ENCODE measurements at places on chromosomes 1 and 21. TPM values are rescaled to one million over a fixed set of nuclear protein-coding genes. Genes with fewer than 3 reads are reported as not detected.

DNA sequence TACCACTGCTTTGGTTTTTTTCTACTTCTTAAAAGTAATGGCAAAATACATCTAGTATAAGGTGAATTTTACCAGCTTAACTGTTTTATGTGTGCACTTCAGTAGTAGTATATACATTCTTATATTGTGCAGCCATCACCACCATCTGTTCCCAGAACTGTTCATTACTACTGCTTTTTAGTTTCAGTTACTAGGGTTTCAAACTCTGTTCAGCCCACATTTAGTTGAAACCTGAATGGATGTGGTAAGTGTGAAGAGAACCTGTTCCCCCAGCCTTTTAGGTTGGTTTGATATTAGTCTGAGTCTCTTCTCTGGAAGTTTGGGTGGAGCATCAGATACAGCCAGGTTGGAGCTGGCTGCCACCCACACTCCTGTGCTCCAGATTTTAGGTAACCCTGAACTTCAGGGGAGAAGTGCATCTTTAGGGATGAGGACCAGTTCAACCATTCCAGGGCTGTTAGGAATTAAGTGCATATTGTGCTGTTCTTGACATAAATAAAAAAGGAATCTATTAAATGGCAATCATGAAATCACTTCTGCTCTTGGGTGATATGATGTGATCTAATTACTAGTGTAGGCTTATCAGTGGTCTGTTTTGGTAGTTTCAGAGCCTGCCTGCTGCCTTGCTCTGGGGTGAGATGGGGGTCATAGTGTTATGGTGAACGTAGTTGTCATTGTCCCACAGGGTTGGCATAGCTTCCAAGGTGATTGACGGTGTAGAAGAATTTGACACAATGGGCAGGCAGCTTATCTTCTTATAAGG is 32.1 kb downstream of the URB2 start:
- DNase-seq, result no peak

DNA sequence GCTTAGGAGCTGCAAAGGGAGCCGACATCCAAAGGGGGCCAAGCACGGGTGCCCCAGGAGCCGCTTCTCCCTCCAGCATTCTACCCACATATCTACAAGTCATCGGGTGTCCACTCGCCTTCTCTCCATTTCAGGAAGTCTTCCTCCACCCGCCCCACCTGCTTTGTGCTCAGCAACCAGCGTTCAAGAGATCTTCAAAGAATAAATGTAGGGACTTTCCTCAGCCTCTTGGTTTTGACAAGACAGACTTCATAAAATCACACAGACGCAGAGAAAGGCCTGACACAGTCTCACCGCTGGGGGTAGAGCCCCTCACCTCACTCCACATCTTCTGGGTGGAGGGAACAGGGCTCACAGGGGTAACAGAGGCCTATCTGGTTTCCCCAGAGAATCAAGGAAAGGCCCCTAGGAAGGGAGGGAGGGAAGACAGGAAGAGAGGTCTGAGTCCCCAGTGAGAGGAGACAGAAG is 49.5 kb downstream of the SSBP3 start:
- no peak for DNase-seq

- no peak for DNase-seq
These were observed 5.9 kb downstream of the NFYC start for GRCh38 chr1:40697436-40697835.

DNA sequence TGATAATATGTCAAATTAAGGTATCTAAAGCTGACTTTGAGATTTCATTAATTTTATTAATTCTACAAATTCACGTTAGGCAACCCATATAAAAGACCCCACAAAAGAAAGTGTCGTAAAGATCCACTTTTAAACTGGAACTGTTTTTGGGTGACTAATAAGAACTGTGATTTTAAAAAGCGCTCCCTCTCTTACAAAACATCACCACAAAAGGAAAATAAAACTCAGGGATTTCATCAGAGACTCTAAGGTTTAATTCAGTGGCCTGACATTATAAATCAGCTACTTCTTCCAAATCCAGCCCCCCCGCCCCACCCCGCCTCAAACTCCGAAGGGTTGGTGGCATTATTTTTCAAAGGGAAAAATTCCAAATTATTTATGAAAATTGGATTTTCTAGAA is 2.7 kb downstream of the COL24A1 start:
- peak; percentile 36 for DNase-seq

GRCh38 chr1:230509281-230509977 is 83.3 kb upstream of the PGBD5 start:
- DNase-seq, result peak; percentile 92

DNA sequence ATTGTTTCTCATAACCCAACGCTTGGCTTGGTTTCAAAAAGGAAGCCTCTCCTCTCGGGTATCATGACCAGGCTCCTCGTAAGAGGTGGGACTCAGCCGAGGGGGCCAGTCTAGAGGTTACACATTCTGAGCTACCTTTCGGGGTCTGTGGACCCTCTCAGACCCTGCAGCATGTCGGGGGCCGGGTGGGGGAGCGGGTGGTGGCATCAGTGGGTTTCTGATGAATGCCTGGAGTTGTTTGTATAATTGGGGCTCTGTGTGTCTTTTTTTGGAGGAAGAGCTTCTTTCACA is 229.3 kb downstream of the CAMTA1 start:
- no peak for DNase-seq

DNA sequence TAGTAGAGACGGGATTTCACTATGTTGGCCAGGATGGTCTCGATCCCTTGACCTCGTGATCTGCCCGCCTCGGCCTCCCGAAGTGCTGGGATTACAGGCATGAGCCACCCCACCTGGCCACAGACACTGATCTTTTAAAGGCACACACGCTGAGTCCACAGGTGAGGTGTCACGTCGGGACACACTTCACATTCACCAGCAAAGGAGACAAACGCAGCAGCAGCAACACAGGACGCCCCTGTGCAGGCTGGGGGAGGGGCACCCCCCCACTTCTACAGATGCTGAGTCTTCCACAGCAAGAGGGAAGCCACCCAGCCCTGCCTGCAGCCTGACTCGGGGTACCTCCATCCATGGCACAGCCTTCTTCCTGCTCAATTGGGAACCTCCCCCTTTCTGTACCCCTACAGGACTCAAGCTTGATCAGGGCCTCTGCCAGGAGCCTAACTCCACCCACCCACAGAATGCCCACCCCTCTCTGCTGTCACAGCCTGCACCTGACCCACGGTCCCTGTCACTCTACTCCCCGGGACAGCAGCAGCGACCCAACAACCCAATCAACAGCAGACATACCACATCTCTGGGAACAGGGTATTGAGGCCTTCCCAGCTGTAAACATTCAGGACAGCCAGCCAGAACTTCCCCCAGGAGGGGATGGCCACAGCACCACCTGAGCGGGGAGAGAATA is 9.5 kb downstream of the LSS start:
- no peak for DNase-seq

DNA sequence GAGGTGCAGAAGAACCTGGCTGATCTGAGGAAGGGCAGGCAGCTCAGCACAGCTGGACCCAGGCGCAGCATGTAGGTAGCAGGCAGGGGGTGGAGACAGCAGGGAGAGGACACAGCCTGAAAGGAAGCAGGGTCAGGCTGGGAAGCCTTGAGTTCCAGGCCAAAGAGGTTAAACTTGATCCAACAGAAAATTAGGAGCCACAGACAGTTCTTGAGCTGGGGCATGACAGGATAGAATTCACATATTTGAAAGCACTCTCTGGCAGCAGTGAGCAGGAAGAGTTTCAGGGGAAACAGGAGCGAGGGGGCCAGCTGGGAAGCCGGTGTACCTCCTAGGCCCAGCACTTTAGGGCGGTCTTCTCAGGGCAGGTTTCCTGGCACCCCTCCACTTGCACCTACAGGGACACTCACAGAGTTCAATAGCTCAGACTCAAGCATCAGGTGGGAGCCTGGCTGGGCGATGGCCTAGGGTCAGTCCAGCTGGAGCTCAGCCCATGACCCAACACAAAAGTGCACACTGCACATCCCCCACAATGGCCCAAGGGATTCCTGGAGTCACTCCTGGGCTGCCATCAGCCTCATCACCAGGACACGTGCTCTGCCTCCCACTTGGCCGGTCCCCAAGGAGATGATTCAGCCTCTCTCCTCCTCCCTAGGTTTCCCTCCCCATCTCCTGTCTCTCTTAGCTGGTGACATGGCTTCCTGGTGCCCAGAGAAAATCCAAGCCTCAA is 22.7 kb downstream of the MATN1 start:
- peak; percentile 92 for DNase-seq

DNA sequence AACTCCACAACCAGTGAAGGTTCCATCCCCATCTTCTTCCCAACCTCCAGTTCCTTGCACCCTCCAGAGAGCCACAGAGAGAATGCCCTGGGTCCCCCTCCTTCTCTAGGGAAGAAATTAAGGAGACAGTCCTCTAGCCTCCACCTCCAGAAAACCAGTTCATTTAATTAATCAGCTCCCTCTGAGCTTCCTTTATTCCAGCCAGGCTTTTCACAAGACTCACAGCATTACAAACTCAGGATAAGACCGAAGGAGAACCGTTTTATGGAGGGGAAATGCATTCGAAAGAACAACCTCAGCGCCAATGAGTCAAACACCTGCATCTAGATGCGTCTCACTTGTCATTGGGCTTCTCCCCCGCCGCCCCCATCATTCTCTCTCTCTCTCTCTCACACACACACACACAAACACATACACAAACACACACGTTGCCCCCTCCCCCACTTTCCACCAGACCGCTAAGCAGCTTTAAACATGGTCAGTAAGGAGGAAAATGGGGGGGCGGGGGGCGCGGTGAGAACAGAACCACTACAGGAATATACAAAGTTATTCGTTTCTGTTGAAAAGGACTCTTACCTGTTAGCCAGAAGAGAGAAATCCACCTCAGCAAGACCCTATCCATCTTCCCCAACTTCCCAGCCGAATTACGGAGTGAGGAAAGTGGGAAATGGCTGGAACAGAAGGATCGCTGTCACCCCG is 544 bp downstream of the ILDR2 start:
- DNase-seq, result peak; percentile 35

DNA sequence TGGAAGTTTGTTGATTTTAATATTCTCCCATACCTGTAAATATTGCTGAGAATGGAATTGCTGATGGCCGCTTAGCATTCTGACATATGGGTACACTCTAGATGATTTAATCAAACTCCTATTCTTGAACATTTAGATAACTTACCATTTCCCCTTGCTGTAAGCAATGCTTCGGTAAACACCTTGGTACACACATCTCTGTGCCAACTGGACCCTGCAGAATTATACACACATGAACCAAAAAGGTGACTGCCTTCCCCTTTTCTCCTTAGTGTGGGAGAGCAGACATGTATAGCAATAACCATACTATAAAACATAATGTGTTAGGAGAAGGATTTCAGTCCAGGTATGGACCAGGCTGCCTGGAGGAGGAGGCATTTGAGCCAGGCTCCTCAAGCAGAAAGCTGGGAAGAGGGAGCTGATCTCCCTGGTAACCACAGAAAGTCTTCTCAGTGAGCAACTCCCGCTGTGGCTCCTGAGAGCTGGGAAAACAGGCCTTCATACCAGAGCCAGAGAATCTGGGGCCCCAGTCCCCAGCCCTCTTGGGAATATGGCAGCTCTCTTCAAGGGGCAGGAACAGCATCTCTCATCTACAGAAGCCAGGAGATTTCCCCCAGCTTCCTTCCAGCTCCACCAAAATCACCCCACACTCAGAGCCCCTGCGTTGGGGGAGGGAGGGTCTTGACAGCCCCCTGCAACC is 33.9 kb upstream of the CSF1 start:
- peak; percentile 56 for DNase-seq

GRCh38 chr21:15061747-15062605 is 2.8 kb downstream of the NRIP1 start:
- DNase-seq, result no peak

CSMD2 gene
- 11.8 TPM for total RNA-seq

PDC gene
- total RNA-seq, result not detected

LPAR3 gene
- 3.6 TPM for total RNA-seq

Measured in M059J (cell line).